ENCODE measurements at places on chromosomes 2 and 18. TPM values are rescaled to one million over a fixed set of nuclear protein-coding genes. Genes with fewer than 3 reads are reported as not detected.

DNA sequence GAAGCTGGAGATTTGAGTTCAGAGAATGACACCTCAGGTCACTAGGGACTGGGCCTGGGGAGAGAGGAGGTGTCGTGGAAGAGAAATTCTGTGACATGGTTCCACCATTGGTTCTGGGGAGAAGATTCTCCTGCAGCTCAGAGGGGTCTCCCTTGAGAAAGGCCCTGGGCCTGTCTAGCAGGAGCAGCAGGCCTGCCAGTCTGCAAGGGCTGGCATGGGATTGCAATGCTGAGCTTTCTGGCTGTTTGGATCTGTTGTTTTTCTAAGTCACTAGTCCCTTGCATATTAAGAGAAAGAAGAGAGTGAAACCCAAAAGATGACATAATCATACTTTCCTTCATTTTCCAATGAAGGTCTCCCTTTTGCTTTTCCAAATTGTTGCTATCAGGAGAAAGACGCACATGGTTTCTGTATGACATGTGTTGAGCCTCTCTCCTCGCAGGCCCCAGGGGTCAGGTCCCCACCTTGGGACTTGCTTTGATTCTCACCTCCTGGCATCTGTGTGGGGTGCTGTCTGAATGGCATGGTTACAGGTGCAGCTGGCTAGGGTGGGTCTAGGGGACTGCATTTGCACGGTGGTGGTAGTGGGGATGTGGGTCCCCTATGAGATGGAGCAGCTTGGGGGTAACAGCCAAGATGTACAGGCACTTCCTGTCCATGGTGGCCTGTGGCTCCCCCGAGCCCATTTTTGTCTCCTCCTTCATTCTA lies 117.8 kb downstream of the GLI2 start:
- ATAC-seq, result no peak

Gene NCKAP5
- total RNA-seq, result 8.9 TPM

DNA sequence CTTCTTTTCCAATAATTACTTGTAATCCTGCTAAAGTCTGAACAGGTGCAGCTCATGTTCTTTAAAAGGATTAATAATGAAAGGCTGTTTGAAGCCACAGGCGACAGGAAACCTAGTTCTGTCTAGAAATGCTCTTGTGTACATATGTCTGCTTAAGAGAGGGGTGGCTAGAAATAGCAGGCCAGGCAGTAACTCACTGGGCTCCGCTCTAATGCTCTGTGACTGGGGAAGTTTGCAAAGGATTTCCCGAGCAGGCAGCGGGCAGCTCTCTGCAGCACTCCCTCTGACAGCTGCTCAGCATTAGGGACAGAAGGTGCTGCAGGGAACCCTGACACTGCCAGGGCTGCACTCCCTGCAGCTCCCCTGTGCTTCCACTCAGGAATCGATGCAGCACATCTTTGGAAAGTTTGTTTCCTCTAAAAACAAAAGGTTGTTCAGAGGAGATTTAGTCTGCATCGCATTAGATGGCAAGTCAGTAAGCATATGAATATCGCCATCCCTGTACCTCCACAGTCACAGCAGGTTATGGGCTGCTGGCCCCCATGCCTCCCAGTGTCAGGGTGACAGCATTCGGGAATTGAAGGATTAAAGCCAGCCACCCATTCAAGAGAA lies 33.1 kb upstream of the TTC39C start:
- no peak for ATAC-seq

GRCh38 chr2:84435345-84436025 lies 23.6 kb downstream of the SUCLG1 start:
- ATAC-seq, result no peak

DNA sequence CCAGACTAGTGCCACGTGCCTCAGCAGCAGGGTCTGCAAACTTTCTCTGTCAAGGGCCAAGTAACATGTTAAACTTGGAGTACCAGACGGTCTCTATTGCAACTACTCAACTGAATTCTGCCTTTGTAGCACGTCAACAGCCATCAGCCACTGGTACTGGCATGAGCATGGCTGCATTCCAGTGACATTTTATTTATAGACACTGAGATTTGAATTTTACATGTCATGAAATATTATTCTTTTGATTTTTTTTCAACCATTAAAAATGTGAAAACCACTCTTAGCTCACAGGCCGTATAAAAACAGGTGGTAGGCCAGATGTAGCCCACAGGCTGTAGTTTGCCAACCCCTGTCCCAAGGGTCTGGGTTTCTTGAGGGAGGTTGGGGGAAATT lies 199.7 kb downstream of the TPGS2 start:
- no peak for ATAC-seq

- ATAC-seq, result peak; percentile 30
These were observed 1.1 kb downstream of the TTL start for GRCh38 chr2:112483042-112483473.

DNA sequence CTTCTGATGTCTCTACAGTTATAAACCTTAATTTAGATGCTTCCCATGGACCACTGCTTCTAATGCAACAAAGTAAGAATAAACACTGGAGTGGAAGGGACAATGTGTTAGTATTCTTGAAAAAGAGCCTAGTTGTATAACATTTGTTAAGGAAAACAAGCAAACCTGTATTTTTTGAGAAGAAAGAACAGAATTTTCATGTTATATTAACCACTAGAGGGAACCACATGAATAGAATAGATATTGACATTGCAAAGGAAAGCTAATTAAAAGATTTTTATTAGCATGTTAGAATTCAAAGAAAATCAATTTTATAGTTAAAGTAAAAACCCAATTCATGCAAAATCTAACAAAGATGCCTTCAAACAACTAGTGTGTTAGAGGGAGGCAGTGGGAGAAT lies 151.2 kb upstream of the BARD1 start:
- ATAC-seq, result no peak

GRCh38 chr2:142725386-142725785 lies 152.1 kb upstream of the KYNU start:
- ATAC-seq, result no peak

DNA sequence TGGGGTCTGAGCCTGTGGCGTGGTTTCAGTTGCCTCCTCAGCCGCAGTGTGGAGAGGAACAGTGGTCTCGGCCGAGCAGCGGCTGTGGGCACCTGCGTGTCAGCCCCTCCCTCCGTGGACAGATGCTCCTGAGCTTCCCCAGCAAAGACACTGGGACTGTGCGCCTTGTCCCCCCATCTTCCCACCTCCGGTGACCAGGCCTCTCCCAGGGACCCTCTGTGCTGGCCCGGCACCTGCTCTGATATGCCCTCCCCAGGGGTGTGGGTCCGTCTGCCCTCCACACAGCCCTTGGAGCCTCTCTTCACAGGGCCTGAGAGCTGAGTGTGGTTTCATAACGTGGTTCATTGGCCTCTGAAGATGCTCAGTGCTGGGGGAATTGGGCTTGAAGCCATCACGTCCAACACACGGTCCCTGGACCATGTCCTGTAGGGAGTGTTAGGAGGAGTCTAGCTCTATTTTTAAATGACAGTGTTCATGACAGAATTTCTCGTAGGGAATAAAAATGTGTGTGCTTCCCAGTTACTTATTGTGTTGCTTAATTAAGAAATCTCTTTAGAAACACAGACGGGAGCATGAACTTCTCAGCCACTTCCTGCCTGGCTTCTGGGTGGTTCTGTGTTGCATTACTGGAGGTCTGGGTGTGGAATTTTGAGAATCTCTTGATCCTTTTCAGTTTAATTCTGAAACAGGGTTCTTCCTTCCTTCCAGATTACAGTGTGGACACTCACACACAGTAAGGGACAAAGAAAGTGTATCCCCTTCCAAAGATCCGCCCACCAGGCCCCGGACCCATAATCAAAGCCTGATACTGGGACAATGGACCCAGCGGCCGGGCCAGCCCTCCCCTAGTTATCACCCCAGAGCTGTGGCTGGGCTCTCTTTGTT lies 110.7 kb downstream of the NFATC1 start:
- peak; percentile 23 for ATAC-seq

Gene SNTG2
- total RNA-seq, result 0.60 TPM

DNA sequence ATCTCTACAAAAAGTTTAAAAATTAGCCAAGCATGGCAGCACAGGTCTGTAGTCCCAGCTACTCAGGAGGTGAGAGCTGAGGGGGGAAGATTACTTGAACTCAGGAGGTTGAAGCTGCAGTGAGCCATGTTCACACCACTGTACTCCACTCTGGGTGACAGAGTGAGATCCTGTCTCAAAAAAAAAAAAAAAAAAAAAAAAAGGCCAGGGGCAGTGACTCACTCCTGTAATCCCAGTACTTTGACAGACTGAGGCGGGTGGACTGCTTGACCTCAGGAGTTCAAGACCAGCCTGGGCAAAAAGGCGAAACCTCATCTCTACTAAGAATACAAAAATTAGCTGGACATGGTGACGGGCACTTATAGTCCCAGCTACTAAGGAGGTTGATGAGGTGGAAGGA lies 37.0 kb downstream of the PUM2 start:
- peak; percentile 38 for ATAC-seq

- ATAC-seq, result no peak
These were observed 118.0 kb upstream of the SRD5A2 start for GRCh38 chr2:31698722-31699121.

DNA sequence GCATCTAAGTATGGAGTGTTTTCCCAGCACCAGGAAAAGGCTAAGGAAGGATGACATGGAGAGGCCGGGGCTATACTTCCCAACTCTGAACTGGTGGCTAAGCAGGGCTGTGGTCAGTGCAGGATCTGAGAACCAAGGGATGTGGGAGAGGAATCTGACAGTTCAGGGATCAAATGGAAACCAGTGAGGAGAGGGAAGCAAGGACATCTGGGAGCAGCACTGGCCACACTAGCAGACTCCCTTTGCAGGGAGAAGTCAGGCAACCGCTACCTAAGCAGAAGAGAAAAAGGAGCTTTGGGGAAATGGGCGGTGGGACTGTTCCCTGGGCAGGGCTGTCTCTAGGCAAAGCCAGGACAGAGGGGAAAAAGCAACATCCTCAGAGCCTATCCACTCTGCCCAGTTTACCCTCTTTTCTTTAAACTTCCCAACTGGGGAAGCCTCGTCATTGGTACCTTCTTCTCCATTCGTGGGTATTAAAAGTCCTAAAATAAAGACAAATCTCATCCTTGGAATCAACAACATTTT lies 105.8 kb upstream of the MEIS1 start:
- no peak for ATAC-seq

GRCh38 chr2:229407170-229407569 lies 136.1 kb upstream of the PID1 start:
- ATAC-seq, result peak; percentile 96

Gene GAREM2
- total RNA-seq, result 0.68 TPM

- no peak for ATAC-seq
These were observed 23.6 kb downstream of the STAT4 start for GRCh38 chr2:191127235-191127634.

Gene RUFY4
- total RNA-seq, result 0.12 TPM

Gene DYNAP
- total RNA-seq, result 26.2 TPM

DNA sequence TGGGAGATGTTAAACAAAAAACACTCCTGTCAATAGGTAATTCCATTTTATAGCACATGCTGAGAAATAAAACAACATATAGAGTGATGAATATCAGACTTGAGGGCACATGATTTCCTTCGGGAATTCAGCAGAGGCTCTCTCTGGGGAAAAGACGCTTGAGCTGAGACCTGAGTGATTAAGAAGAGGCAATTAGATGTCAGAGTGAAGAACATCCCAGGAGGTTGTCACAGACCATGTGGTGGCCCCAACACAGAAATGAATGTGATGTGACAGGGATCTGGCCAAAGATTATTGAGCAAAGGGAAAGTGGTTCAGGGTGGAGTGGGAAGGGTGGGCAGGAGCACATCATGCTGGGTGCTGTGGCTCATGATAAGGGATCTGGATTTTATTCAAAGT lies 254.7 kb downstream of the RAD51AP2 start:
- no peak for ATAC-seq

Gene CFAP221
- not detected for total RNA-seq
